ENCODE measurements at places on chromosomes 4 and X.

DNA sequence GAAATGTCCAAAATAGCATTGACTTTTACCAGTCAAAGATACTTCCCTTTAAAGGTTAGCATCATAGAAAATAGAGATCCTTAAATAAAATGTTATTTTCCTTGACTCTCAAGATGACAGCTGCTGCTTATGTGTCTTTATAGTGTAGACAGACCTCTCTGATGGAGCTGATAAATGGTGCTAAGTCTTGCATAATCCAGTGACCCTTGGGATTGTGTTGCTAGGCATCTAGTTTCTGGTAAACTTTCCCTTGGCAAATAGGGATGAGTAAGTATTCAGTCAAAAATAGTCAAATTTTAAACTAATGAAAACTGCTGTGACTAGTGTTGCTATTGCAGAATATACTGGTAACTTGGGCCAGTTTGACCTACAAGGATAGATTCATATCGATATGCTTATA lies 53.6 kb downstream of the MBNL3 start:
- no peak for DNase-seq

DNA sequence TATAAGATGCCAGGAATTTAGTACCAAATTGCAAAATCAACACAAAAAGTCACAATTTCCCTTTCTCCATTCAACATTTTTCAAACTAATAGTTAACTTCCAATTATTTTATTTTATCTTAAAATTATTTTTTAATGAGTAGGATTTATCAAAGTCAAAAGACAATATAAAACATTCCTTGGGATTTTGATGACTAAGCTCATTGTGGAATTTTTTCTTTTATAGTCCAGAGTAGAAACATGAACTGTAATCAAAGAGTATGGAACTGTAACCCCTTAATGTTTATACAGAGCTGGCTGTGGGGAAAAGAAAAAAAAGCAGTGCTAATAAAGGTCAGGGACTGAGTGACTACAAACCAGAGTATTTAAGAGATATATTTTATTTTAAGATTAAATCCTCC lies 368.6 kb upstream of the CPXCR1 start:
- DNase-seq: no peak

GRCh38 chr4:42345962-42346544 lies 51.2 kb upstream of the SHISA3 start:
- DNase-seq: no peak

GRCh38 chrX:153684467-153685155 lies 3.1 kb upstream of the SLC6A8 start:
- DNase-seq: no peak
